ENCODE measurements at places on chromosomes 13 and 19. TPM values are rescaled to one million over a fixed set of nuclear protein-coding genes. Genes with fewer than 3 reads are reported as not detected.

CABP5 gene
- not detected for polyA plus RNA-seq

CEACAM3 gene
- not detected for polyA plus RNA-seq

ABHD8 gene
- 12.4 TPM for polyA plus RNA-seq

CRLF1 gene
- 0.28 TPM for polyA plus RNA-seq

CALR3 gene
- polyA plus RNA-seq: not detected

KLHL26 gene
- polyA plus RNA-seq: 3.7 TPM

ACP7 gene
- not detected for polyA plus RNA-seq

CCDC169 gene
- polyA plus RNA-seq: not detected

SIGLEC14 gene
- polyA plus RNA-seq: 0.08 TPM

CATSPERD gene
- not detected for polyA plus RNA-seq
